ENCODE measurements at places on chromosomes 3 and 15.

DNA sequence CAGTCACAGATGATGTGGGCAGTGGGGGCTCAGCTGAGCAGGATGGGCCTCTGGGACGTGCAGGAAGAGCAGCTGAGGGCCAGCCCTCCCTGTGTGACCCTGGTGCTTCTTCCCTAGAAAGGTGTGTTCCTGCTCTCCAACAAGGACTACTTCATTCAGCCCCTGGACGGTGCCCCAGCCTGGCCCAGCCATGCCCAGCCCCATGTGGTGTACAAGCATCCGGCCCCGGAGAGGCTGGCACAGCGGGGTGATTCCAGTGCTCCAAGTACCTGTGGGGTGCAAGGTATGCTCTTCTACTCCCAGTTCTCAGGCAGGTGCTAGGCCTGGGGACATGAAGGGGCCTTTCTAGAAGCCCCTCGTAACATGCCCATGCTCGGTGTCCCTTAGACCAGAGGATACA, 38.3 kb downstream of the SAXO2 start:
- DNase-seq, result no peak

DNA sequence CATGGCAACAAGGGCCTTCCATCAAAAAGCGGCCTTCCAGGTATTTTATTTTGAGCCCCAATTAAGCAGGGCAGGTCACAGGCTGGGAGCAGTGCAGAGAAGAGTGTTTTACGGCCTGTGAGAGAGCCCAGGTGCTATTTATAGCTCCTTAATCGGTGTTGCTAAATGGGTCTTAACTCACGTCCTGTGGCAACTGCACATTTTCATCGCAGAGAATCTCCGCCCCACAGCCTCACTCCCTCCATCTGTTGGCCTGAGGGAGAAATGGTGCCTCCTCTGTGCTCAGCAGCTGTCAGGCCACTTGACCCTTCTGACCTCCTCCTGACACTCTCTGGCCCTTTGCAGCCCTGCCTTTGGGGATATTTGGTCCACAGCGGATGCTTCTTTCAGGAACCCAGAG, 58.6 kb downstream of the SPSB4 start:
- no peak for DNase-seq

DNA sequence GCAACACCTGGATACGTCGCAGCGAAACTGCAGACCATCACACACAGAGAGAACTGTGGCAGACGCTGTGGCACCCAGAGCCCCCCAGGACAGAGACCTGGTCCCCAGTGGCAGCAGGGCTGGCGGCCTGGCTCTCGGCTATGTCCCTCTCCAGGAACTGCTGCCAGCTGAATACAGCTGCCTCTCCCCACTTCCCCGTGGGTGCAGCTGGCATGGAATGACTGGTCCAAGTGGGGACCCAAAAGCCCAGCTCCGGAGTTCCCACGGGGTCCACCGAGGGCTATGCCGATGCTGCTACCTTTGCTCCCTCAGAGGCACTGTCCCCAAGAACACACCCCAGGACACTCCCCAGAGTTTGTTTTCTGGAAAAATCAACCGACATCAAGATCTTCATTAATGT, 67.8 kb upstream of the GATA2 start:
- no peak for DNase-seq

GRCh38 chr3:19155375-19155774, 7.1 kb downstream of the KCNH8 start:
- DNase-seq, result no peak

- DNase-seq, result no peak
Observed at GRCh38 chr15:49110158-49110944, 45.0 kb downstream of the COPS2 start.

- no peak for DNase-seq
Observed at GRCh38 chr3:23938688-23939087, 6.4 kb upstream of the NR1D2 start.
